HFFc6 (cell line): ENCODE measurements at places on chromosomes 2 and 18.
A peak's percentile ranks its signal among the peaks of the same experiment; 100 is the strongest.

DNA sequence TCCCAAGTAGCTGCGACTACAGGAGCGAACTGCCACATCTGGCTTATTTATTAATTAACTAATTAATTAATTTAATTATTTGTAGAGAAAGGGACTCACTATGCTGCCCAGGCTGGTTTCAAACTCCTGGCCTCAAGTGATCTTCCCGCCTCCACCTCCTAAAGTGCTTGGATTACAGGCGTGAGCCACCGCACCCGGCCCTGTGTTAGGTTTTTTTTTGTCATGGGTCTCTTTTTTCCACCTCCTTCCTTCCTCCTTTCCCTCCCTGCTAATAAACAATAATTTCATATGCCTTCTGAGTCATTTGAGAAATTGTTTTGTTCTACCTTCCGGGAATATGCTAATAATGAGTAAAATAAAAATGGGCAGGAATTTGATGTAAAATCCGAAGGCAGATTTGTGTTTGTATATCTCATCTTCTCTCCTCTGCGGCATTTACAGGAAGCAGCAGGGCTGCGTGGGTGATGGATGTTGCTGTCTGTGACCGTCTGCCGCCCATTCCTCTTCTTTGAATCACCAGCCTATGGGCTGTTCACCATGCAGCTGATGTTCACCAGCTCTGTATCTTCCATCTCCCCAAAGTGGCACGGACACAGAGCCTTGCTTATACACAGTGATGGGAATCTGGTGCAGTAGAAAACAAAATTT lies 89.9 kb downstream of the ACSL3 start:
- DNase-seq, result peak; percentile 74

- no peak for DNase-seq
These were observed 18.1 kb upstream of the MAPRE3 start for GRCh38 chr2:26952374-26952773.

DNA sequence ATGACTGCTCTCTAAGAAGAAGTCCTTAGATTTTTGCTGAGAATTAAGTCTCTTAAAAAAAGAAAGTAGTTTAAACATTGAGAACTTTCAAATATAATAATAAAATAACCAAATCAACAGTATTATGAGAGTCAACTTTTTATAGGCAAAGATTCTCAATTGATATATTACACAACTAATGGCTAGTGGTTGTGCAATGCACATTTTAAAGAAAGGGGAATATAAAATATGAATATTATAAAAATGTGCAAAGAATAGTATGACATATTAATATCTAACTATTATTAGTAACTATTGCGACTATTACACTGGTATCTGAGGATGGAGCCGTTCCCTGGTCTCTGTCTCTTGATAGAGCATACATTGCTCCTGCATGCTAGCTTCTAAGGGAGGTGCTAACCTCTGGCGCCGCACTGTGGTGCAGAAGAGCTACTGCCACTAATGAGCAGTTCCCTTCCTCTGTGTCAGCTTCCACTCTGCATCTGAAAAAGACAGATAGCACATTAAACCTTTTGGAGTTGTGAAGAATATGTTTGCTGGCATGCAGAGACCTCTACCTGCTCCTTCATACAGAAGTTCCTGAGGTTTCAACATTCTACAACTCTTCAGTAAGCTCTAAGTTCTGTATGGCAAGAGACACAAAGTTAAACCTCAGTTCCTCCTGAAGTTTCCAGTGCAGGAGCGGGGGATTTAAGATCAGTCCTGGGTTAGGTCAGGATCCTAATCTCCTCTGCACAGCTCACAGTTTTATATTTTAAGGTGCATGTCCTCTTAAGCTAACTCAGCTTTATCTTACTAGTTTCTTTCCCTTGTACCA lies 3.5 kb upstream of the SLC9A2 start:
- peak; percentile 56 for DNase-seq

- no peak for DNase-seq
These were observed 100.8 kb downstream of the CLIP4 start for GRCh38 chr2:29215739-29216608.

GRCh38 chr2:231679908-231680284 lies 28.4 kb upstream of the PTMA start:
- no peak for DNase-seq

GRCh38 chr2:53629501-53629900 lies 138.1 kb upstream of the CHAC2 start:
- DNase-seq, result peak; percentile 3

DNA sequence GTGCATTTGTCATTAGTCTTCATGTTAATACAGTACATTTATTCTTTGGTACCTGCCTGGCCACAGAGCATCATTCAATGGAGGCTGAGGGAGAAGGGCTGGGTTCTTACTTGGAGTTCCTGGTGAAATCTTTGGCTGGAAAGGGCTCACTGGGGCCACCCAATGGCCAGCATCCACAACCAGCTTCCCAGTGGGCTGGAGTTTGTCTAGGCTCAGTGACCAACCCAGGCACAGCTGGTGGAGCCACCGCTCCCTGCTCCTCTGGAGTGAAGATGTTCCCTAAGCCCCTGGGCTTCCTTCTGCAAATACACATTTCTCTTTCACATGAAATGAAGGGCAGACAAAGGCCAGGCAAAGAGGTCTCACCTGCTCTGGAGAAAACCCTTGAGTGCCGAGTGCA lies 34.4 kb downstream of the EHD3 start:
- no peak for DNase-seq

DNA sequence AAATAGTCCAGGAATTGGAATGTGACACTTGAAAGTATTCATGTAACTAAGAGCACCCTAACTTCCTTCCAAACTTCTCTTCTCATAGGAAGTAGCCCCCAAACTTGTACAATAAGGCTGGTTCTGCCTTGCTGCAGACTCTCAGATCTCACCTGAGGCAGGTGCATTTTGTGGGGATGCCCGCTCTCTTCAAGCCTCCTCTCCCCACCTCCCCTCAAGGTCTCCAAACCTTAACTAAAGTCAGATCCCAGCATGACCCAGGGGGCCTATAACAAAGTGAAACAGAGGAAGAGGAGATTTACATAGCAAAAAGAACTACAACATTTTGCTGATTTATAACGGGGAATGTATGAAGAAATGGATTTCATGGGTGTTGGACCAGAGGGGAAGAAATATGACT lies 23.6 kb downstream of the CDKL4 start:
- DNase-seq, result no peak

GRCh38 chr18:60485201-60485600 lies 112.6 kb upstream of the MC4R start:
- DNase-seq, result no peak

GRCh38 chr2:129803871-129804270 lies 175.6 kb upstream of the RAB6C start:
- no peak for DNase-seq

GRCh38 chr2:240326886-240327285 lies 108.6 kb upstream of the GPC1 start:
- no peak for DNase-seq

DNA sequence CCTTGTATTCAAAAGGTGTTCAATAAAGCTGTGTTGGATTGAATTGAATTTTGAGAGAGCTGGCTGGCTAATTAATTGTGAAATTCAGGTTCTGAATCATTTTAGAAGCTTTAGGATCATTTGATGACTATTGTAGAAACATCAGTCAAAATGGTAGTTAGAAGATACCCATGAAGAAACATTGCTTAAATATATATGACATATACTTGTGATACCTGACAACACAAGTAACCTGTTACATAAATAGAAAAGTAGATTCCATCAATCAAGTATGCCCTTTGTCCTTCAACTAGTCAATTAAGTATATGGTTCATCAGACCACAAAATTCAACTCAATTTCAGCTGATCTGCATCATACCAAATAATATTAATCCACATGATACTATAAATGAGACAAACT lies 185.6 kb downstream of the PID1 start:
- DNase-seq, result no peak

GRCh38 chr2:119574864-119575263 lies 30.6 kb downstream of the CFAP221 start:
- no peak for DNase-seq

DNA sequence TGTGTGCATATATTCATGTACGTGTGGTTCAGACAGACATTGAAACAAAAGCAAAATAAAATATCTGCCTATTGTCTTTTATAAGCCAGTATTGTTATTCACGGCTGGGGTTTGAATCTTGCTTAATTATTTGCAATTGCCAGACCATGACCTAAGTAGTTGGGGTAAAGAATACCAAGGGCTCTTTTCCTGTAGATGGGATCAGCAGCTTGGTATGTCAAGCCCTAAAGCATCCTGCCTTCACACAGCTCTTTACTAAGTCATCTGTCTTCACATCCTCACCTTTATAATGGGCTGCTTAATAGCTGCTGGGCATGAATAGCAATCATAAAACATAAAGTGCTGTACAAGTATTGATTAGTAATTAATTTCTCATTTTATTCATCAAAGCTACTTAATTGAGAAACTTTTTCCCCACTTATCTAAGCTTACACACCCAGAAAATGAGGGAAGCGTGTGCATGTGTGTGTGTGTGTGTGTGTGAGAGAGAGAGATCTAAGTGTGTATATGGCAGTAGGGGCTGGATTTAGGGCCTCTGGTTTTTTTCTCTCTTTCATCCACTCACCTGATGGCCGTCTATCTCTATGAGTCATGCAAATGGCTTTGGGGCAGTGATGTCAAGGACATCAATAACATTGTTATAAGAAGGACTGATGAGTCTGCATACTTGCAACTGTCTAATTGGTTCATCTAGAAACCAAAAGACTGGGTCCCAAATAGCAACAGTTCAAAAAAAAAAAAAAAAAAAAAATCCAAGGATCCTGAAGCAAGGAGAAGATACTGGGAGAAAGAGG lies 244.1 kb upstream of the TNP1 start:
- peak; percentile 48 for DNase-seq

- DNase-seq, result no peak
These were observed 4.0 kb upstream of the SNORC start for GRCh38 chr2:232866104-232866503.

GRCh38 chr2:54524226-54524991 lies 68.3 kb downstream of the SPTBN1 start:
- DNase-seq, result peak; percentile 35

DNA sequence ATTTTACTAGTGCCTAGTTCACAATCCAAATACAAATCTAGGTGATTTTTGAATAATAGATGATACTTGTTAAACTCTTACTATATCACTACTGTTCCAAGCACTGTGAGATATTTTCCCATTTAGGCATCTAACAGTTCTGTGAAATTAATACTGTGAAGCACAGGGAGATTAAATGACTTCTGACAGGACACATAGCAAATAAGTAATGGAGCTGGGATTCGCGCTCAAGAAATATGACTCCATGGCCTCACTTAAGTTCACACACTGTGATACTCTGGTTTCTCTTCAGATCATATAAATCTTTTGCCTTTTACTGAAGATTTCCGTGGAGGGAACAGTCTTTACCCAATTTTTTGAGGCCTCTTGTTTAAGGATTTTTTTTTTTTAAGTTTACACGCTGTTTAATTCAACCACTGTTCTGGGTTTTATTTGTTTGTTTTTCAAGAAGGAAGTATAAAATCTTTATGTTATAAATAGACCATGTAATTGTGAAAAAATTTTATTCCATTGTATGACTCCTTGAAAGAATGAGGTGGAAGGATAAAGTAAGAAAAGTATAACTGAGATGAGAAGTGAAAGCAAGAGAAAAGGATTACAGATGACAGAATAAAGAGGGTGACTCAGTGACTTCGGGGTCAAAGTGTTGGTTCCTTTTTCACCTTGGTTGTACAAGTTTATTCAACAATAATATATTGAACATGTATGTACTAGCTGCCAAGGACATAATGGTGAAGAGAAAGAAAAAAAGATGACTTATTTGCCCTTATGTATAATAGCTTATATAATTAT lies 30.2 kb downstream of the RBM45 start:
- DNase-seq, result no peak

- DNase-seq, result no peak
These were observed 37.2 kb downstream of the PTPRM start for GRCh38 chr18:7604361-7604760.

GRCh38 chr2:167832868-167833287 lies 414.5 kb downstream of the STK39 start:
- DNase-seq, result no peak

DNA sequence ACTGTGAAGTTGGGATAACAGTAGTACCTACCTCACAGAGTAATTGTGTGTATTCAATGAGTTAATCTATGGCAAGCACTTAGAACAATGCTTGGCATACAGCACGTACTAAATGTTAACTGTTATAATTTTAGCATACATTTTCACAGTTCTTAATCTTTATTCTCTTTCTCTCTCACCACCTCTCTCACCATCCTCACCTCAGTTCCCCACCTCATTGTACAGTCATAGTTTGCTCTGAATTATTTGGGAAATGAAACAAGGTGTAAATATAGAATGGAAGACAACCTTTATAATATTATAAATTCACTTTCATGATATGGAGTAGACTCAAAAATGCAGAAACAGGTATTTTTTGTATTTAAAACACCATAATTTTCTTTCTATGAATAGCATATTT lies 40.0 kb upstream of the DNAH7 start:
- no peak for DNase-seq

DNA sequence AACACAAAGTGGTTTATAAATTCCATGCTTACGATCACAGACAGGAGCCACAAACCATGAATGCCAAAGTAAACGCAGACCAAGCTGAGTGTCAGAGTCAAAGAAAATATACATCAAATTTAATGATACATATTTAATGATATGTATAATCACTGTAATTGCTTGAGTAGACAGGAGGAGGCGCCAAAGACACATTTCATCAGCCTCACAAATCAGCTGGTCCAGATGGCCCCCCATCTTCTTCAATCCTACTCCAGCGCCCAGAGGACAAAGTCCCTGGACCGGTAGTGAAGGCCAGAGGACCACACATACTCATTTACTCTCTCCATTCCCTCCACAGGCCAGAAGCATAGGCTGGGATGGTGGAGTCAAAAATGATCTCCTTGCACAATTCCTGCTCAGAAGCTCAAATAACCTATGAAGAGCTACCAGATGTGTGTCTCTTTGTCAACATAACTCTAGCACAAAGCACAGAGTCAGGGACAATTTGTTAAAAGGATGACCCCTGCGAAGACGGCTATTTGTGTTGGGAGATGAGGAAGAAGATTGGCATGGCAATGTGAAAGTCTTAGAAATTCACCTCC lies 149.3 kb upstream of the PGAP1 start:
- DNase-seq, result no peak

DNA sequence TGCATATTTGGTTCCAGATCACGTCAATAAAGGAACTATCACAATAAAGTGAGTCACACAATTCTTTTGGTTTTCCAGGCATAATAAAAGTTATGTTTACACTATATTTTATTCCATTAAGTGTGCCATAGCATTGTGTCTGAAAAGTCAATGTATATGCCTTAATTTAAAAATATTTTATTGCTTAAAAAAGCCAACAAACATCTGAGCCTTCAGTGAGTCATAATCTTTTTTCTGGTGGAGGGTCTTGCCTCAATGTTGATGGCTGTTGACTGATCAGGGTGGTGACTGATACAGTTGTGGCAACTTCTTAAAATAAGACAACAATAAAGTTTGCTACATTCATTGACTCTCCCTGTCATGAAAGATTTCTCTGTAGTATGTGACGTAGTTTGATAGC lies 254.3 kb upstream of the SPOPL start:
- no peak for DNase-seq

DNA sequence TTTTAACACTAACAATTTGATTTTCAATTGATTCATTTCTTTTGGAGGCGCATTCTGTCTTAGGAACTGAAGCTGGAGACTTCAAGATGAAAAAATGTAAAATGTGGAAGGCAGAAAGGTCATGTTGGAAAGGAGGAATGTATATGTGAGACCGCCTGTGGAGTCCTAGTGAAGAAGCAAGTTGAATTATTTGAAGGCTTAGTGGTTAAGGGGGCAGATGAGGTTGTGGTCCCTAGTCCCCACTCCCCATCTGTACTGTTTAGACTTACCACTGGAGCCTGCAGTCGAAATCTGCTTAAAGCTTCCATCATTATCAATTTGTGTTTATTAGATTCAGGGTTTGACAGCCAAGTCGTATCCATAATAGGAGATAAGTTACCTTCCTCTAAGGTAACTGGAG lies 15.4 kb upstream of the MIB1 start:
- no peak for DNase-seq
